GM03348 (cell line): ENCODE measurements at places on chromosomes 6 and 20.
A peak's percentile ranks its signal among the peaks of the same experiment; 100 is the strongest.

DNA sequence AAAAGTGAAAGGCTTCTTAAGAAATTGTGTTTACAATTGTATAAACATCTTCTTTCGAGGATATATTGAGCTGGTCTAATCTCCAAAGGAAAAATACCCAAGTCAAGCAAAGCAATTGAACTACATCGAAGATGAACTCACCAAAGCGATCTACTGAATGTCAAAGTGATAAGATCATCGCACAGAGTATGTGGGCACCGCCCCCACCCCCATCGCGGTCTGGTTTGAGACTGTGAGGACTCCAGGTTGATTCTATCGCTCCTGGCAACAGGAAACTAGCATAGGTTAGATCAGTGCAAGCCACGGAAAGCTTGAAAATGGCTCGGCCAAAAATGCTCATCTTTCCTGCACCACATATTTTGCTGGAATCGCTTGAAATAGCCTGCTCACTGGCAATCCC is 133.2 kb upstream of the RPS6KA2 start:
- no peak for DNase-seq

GRCh38 chr6:40349901-40350746 is 237.0 kb downstream of the LRFN2 start:
- peak; percentile 4 for DNase-seq

- DNase-seq, result no peak
Observed at GRCh38 chr6:53547166-53547810, 2.4 kb upstream of the GCLC start.

DNA sequence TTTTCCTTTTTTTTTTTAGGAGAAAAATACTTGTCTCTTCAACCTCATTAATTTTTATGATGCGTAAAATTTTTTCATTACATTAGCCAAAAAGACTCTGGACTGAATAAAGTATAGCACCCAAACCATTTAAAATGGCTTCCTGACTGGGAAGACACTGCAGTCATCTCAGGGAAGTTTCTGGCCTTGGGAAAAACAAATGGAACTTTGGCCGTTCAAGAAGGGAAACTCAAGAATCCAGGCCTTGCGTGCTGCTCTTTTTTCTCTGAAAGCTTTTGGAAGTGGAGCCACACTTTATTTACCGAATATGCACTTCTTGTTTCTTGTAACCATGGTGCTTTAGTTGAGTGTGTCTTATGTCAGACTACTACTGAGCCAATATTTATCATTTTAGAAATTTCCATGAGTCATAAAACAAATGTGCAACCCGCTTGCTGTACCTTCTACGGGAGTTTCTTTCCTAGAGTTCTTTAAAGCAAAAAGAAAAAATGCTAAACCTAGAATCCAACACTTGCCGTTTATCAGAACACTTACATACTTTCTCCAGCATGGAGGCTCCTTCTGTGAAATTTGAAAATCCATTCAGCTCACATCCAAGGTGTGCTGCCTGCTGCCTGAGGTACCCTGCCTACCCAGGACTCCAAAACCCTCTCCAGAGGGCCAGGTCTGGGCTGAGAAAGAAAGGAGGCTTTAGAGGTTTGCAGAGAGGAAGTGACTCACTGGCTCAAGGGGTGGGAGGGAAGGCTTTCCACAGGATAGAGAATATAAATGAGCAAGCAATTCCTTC is 11.5 kb upstream of the DSTN start:
- DNase-seq, result peak; percentile 71

DNA sequence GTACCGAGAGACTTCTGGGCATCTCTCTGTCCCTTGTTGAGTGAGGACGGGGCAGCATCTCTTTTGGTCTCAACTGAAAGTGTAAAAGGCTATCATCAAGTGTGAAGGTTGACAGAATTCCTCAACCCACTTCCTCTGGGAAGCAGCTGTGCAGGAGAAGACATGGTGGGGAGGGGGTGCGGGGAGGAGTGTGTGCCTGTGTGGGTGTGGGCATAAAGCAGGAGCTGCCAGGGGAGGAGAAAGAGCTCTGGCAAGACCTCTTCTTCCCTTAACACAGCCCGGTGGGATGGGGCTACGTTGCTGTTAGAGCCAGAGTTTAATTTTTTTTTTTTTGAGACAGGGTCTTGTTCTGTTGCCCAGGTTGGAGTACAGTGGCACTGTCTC is 31.8 kb downstream of the CPXM1 start:
- DNase-seq, result no peak

DNA sequence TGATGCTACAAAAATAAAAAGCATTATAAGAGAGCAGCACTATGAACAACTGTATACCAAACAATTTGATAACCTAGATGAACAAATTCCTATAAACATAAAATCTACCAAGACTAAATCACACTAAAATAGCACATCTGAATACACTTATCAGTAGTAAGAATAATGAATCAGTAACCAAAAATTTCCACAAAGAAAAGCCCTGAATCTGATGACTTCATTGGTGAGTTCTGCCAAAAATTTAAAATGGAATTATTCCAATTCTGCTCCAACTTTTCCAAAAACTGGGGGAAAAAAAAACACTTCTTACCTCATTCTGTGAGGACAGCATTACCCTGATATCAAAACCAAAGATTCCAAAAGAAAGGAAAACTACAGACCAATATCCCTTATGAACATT is 206.2 kb downstream of the WDR27 start:
- peak; percentile 27 for DNase-seq

DNA sequence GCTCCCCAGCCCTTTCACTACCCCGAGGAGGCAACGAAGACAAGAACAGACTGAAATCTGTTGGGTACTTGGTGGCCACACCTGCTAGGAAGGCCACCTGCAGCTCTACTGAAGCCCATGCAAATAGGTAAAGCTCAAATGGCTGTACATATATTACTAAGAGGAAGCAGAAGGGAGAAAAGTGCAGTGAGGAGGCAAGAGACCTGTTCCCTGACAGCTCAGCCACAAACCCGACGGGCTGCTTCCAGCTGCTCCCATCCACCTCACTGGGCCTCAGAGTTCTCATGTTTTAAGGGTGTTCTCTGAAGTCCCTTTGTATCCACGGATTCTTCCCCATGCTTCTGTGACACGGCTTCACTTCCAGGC is 24.6 kb downstream of the TRAM2 start:
- DNase-seq, result no peak

- DNase-seq, result no peak
Observed at GRCh38 chr6:25175196-25175595, 104.0 kb upstream of the CARMIL1 start.

GRCh38 chr6:124885171-124885570 is 77.1 kb upstream of the RNF217 start:
- DNase-seq, result no peak

- no peak for DNase-seq
Observed at GRCh38 chr20:4625687-4626086, 96.0 kb upstream of the PRND start.

GRCh38 chr6:108707328-108707976 is 140.8 kb upstream of the ARMC2 start:
- no peak for DNase-seq

DNA sequence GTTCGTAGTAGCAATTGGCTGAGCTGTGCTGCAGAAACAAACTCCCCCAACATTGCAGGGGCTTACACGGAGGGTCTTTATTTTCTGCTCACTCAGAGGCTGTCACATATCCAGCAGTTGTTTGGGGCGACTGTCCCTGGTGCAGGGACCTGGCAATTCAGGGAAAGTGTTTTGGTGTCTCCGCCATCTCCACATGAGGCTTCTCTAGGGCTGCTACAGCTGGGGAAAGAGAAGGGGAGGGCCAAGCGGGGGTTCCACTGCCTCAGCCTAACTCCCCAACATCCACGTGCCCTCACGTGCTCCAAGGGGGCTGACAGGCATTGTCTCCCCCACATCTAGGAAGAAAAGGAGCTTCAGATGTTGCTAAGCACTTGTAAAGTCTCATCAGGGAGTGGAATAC is 61.3 kb upstream of the NXT1 start:
- DNase-seq, result no peak

- peak; percentile 43 for DNase-seq
Observed at GRCh38 chr6:168962886-168963285, 290.8 kb downstream of the THBS2 start.

DNA sequence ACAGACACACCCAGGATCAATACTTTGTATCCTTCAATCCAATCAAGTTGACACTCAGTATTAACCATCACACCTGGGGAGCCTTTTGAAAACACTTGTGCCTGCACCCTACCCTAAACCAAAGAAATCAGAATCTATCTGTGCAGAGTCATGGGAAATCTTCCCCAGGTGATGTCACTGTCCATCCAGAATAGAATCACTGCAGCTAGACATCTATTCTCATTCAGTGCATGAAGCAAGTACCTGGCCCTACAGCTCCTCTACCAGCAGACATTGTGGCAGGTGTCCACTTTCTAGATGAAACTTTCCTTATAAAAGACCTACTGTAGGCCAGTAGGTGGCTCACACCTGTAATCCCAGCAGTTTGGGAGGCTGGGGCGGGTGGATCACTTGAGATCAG is 262.4 kb upstream of the MARCKS start:
- DNase-seq, result no peak

DNA sequence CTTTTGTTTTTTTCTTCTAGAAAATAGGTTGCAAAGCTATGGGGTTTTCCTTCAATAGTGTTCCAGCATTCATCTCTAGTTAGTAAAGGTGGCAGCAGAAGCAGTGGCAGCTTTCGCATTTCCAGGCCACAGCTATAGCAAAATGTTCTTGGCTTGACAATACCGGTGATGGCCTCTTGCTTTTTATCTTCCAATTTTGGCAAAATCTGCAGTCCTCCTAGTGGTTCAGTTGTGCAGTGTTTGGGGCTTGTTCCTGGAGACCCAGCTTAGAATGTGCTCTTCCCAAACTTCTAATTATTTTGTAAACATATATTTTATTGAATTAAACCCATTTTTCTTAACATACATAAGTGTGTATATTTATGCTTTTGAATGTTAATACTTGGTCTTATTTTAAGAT is 370.6 kb upstream of the MAN1A1 start:
- no peak for DNase-seq

DNA sequence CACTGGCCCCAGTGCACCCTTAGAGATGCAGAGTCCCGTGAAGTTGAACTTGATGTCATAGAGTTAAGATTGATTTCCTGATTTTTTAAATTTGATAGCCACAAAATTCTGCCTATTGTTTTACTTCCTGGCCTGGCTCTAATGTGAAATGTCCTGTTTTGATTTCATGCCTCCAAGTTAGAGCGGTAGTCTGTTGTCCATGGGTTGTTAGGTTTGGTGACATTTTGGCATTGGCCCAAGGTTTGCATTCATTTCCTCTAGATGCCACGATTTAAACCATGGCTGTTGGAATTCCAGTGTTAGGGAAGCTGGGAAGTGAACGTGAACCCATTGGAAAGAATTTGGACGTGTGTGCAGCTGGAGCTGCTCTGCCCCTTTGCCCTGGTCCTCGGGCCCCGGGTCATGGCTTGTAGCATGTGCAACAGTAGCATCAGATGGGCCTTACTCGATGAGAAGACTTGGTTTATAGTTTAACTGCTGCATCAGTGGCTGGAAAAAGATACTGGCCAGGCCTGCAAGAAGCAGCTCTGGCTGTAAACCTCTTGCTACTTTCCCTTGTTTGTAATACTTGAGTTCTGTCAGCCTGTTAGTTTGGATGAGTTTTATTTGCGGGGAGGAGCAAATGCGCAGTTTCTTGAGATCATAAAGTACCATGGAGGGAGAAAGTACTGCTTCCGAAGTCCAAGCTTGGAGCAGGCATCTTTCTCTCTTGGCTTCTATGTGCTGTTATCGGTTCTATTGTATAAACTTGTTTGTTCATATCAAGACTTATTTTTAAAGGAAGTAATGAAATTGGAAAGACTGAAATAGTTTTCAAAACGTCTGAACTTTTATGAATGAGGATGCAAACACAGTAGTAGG is 121.4 kb upstream of the CLDN20 start:
- DNase-seq, result peak; percentile 14

GRCh38 chr6:27161946-27162603 is 85.4 kb upstream of the PRSS16 start:
- peak; percentile 35 for DNase-seq

DNA sequence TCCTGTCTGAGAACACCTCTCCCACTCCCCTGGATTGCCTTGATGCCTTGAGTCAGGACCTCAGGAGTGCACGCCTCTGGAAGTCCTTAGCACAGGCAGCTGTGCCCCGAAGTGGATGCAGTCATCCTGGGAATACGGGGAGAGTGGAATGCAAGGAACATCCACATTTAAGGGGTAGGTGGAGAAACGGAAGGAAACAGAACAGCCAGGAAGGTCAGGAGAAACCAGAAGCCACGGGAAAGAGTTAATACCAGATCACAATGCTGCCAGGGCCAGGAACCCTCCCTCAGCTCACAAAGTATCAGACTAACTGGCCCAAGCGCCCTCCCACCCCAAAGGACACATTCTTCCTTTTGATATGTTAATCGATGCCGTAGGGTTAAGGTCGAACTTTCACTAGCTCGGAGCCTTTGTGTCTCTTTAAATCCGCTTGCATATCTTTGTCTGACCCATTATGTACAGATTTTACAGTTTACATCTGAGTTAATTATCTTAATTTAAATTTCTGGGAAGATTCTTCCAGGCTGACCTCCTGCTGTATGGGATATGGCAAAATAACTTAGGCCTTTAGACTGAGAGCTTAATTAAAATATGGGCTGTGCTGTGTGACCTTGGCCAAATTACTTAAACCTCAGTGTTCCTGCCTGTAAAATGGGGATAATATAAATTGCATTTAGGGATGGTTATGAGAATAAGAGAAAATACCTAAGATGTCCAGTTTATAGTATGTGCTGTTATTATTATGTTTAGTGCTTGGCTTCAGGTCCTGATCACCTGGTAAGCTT is 24.0 kb upstream of the CCND3 start:
- DNase-seq, result no peak

DNA sequence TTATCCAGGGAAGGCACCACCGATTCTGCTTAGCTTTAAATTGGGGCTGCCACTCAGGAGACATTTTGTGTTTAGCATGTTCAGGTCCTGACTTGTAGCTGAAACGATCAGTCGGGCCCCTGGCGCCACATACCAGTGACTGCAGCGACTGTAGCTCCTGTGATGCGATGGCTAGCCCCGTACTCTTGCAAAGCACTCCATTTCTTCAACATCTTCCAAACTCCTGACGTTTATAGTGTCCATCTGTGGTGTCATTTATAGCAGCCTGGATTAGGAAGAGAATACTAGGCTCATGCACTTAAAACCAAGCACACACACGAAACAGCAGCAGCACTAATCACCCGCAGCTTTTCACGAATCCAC is 13.0 kb downstream of the POU3F2 start:
- DNase-seq, result no peak

DNA sequence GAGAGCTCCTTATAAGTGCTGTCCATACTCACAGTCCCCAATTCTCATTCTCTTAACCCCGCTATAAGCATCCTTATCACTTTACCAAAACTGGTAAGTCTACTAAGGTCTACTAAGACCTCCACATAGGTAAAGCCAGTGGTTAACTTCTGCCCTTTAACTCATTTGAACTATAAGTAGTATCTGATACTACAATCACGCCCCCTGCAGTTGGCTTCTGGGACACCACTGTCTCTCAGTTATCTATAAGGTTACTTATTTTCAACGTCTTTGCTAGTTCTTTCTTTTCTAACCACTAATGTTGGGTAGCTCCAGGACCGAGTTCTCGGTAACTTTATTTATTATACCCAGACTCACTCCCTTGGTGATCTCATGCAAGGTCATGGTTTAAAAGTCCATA is 142.6 kb downstream of the ARHGAP18 start:
- peak; percentile 6 for DNase-seq

- DNase-seq, result no peak
Observed at GRCh38 chr6:163352011-163352685, 62.4 kb upstream of the QKI start.
